ENCODE measurements at places on chromosomes 3 and 15.

GRCh38 chr15:78680431-78681075 lies 39.5 kb upstream of the CHRNB4 start:
- DNase-seq = no peak

GRCh38 chr3:134464689-134465365 lies 21.0 kb downstream of the ANAPC13 start:
- no peak for DNase-seq

- peak; percentile 72 for DNase-seq
Measured at GRCh38 chr3:136195258-136196063, 674 bp downstream of the MSL2 start.

DNA sequence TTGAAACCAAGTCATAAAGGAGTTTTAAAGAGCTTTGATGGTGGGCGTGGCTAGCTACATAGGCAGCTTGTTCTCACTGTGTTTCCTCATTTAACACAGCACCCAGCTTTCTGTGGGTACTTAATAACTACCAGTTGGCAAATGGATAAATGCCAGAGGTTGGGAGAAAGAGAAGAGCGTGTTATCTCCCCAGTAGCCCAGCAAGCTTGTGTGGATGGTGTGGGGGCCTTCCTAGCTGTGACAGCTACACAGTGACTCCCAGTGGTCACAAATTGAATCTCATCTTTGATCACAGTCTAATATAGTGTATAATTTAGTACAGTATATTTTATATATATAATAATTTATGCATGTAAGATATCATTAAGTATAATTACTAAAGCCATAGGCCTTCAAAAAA lies 984.1 kb downstream of the EPHA3 start:
- peak; percentile 22 for DNase-seq

DNA sequence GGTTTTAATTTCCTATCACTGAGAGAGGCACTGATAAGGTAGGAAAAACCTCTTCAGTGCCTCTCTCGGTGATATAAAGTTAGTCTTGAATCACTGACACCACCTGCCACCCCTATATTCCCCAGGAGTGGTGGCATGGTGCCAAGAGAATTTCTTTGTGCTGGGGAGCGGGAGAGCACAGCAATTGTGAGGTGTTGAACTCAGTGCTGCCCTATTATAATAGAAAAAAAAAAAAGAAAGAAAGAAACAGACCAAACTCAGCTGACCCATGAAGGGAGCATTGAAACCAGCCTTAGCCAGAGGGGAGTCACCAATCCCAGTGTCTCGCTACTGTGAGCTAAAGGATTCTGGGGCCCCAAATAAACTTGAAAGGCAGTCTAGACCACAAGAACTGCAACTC lies 201.4 kb upstream of the STT3B start:
- no peak for DNase-seq

GRCh38 chr3:49799761-49800160 lies at the start of gene CDHR4:
TSS of gene CDHR4 (minus strand) at chr3:49799873. CDS start at chr3:49799812, 61 bp downstream.
- peak; percentile 82 for DNase-seq

DNA sequence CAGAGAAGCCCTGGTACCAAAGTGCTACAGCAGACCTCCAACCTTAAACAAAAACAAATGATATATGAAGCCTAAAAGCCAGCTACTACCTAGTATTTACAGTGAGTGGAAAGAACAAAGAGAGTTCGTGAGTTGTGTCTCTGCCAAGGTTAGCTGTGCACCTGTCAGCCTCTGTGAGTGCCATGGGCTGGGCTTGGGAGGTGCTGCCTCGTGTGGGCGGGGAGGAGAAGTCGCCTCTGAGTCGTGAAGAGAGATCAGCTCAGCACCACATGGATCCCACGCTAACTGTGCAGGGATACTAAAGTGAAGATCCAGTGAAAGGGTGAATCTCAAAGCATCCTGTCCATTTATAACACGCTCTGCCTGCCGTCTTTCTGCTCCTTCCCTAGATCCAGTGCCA lies 101.9 kb downstream of the CHDH start:
- DNase-seq = no peak

- peak; percentile 55 for DNase-seq
Measured at GRCh38 chr3:104032283-104032682, 1334.4 kb upstream of the ALCAM start.

- DNase-seq = peak; percentile 90
Measured at GRCh38 chr3:196144383-196145105, 62.7 kb upstream of the TFRC start.

GRCh38 chr3:41608347-41608746 lies 353.6 kb downstream of the ULK4 start:
- DNase-seq = no peak

- peak; percentile 57 for DNase-seq
Measured at GRCh38 chr15:50116477-50116876, 2.6 kb downstream of the ATP8B4 start.

DNA sequence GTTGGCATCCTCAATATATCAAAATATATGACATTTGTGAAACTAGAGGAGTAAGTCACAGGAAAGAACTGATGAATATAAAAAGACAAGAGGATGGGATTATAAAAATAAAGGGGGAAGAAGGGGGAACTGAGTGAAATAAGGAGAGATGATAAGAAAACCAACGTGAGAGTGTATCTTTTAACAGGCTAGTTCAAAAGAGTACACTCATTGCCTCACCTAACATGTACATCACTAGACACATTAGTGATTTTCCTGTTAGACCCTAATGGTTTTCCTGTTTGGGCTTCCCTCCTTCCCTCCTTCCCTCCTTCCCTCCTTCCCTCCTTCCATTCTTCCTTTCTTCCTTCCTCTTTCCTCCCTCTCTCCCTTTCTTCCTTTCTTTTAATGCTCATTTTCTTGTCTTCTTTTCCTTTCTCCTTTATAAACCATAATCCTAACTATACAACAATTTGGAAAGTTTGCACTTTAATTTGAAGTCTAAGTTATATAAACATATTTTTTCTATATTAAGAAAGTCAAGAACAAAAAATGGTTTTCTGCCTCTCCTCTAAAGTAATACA lies 35.8 kb downstream of the FSIP1 start:
- DNase-seq = no peak

GRCh38 chr3:195893044-195893395 lies 15.3 kb downstream of the TNK2 start:
- DNase-seq = no peak

DNA sequence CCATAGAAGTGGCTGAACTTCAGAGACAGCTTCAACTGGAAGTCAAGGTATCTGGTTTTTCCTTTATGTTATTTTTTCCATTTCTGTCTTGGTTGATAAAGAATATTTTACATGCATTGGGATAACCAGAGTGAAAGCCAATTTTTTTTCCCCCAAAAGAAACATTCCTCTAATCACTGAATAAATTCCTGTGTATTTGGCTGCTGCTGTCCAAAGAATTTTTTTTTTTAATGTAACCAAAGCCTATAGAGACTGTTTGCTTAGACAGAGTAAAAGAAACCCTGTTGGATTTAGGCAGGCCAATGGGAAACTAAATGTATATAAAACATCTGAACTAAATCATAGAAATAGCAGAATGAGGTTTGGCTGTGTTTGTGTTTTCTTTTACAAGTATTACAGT lies 75.2 kb downstream of the CGNL1 start:
- DNase-seq = no peak

- DNase-seq = no peak
Measured at GRCh38 chr15:92033723-92034122, 180.2 kb downstream of the SLCO3A1 start.

GRCh38 chr15:101248274-101248673 lies 3.6 kb downstream of the CHSY1 start:
- no peak for DNase-seq

DNA sequence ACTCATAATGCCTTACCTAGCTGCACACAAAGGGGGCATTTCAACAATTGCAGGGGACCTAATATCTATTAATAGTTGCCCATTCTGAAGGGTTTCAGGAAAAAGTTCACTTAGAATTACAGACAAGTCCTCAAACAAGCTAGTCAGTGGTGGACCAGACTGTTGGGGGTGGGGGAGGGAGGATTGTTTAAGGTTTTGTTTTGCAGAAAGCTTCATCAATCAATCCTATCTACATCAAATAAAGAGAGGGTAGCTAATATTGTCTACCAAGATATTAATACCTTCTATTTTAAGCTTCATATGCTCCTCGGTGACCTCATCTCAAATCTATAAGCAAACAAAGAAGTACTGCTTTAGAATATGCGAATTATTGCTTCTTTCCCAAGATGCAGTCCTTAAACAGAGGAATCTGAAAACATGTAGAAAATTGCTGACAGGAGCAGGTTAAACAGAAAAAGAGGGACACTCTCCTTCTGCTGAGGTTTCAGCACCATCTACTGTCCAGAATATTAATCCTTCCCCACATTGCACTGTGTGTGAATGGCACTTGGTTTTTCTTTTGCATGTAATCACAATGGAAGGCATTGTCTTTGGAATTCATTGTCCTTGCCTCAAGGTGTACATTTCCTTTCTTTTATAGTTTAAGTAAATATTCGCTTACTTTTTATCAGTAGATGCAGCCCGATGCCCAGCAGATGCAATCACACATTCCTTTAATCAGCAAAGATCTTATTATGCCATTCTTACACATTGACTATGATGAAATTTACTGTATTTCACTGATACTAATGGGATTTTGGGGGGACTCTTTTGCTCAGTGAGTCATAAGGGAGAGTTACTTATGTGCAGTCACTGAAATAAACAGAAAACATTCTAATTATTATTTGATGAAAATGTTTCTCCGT lies 94.7 kb downstream of the IL5RA start:
- DNase-seq = peak; percentile 7

GRCh38 chr15:25481208-25481859 lies 42.5 kb upstream of the UBE3A start:
- DNase-seq = no peak

DNA sequence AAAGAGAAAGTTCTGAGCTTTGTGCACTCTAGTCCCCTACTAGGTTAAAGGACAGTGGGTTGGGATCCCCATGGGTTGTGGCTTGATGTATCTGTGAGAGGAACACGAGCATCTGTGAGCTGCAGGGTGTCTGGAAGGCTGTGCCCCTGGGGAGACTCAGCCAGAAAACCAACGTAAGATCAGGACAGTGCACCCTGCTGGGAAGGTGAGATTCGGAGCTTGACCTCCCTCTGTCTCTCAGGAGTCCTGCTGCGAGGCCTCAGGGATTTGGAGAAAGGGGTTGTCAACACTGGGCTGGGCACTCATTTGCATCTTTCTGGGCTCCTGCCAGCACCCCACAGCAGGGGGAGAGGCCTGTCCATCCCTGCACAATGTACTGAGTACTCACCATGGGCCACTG lies 15.2 kb downstream of the ANKRD63 start:
- DNase-seq = no peak

GRCh38 chr3:83662381-83662960 lies 1296.3 kb upstream of the CADM2 start:
- no peak for DNase-seq

GRCh38 chr15:22895465-22896190 lies 57.2 kb downstream of the NIPA2 start:
- DNase-seq = peak; percentile 69

- no peak for DNase-seq
Measured at GRCh38 chr3:87949879-87950208, 109.0 kb downstream of the CGGBP1 start.

GRCh38 chr15:76330080-76330680 lies 6.4 kb upstream of the ISL2 start:
- DNase-seq = no peak
